ENCODE measurements at places on chromosomes 5 and 9. TPM values are rescaled to one million over a fixed set of nuclear protein-coding genes. Genes with fewer than 3 reads are reported as not detected.

GRCh38 chr9:107170801-107171200 lies 112.3 kb upstream of the RAD23B start:
- no peak for DNase-seq

- no peak for DNase-seq
Measured at GRCh38 chr5:127958421-127959011, 125.0 kb upstream of the SLC12A2 start.

- peak; percentile 5 for DNase-seq
Measured at GRCh38 chr5:172334196-172334595, 50.6 kb upstream of the UBTD2 start.

- no peak for DNase-seq
Measured at GRCh38 chr9:99466104-99466503, 244.0 kb downstream of the SEC61B start.

DNA sequence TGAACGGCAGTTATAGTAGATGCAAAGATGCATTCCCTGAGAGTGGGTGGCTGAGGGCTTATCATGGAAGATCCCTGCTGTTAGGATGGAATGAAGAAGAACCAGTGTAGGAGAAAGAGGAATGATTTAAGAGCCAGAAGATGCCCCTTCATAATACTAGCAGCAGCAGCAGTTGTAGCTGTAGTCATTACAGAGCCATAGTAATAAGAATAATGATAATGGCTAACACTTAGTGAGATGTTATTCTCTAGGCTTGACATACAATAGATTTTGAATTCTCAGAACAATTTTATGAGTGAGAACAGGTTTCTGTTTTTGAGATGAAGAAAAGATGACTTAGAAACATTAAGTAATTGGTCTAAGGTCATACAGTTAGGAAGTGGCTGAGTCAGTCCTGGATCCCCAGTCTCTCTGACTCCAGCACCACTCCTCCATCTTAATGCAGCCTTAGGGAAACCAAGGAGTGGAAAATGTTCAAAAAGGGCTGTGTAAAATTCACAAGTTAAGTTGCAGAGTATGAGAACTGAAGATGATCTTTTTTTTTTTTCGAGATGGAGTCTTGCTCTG lies 459.4 kb upstream of the SGCD start:
- DNase-seq: no peak

The DIPK1B gene
- total RNA-seq: 0.72 TPM
